Right lobe of liver (tissue), 6 donors: ENCODE measurements at places on chromosomes 5 and 9. TPM values are rescaled to one million over a fixed set of nuclear protein-coding genes. Genes with fewer than 3 reads are reported as not detected.

GRCh38 chr9:107177857-107178256, 105.2 kb upstream of the RAD23B start:
- DNase-seq, result no peak

DNA sequence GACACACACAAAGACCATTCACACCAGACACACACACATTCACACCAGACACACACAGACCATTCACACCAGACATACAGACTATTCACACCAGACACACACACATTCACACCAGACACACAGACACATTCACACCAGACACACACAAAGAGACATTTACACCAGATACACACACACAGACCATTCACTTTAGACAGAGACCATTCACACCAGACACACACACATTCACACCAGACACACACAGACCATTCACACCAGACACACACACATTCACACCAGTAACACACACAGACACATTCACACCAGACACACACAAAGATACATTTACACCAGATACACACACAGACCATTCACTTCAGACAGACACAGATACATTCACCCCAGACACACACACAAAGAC, 29.0 kb upstream of the FCN1 start:
- no peak for DNase-seq

CCDC171 gene
- 0.42 TPM for total RNA-seq

GRCh38 chr5:29992248-29992647, 1201.2 kb upstream of the CDH6 start:
- no peak for DNase-seq

GRCh38 chr5:32601623-32602295, 16.4 kb downstream of the SUB1 start:
- no peak for DNase-seq

DNA sequence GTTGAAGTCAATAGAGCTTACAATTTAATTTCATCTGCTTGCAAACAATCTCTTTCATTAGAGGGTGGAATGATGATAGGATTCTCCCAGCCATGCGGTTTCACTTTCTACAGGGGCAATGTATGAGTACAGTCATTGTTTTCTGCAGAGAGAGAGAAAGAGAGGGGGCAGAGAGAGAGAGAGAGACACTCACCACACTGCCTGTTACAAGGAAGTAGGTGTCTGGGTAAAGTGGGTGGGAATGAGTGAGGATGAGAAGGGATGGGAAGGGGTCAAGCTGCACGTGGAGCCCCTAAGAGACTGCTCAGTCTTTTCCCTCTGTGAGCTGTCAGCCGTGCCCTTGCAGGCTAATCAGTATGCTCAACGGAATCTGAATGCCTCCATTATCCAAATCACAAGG, 454.3 kb downstream of the KDM4C start:
- DNase-seq, result no peak

DNA sequence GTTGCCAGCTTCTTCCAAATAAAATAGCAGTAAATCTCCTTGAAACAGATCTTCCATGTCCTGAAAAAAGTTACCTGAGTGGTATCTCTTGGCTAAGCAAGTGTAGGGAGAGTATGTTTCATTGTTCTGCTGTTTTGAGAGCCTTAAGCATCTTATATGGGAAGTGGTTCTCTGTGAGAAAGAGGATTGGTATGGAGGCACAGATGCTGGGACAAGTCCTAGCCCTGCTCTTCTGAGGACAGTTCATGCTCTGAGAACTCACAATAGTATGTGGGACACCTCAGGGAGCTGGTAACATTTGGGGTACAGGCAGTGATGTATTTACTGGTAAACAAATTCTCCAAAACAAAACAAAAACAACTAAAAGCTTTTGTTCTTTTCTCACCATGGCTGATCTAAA, 2.0 kb downstream of the PPP3R2 start:
- DNase-seq, result no peak

DNA sequence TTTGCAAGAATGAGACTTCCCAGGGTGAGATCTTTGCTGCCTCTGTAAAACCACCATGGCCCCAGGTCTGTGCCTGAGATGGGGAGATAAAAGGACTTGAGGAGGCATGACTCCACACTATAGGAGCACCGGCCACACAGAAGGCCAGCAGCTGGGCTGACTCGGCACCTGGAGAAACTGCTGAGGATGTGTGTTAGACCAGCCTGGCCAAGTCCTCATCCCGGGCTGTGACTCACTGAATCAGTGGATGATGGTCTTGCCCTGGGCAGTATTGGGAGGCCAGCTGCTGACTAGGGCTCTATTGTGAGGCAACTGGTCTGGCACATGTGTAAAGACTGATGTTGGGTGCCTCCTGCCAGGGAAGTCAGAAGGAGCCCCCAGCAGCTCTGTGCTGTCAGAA, 286.2 kb downstream of the ACTL7B start:
- no peak for DNase-seq

KCNIP1 gene
- not detected for total RNA-seq

LECT2 gene
- 66.7 TPM for total RNA-seq

CNTFR gene
- total RNA-seq, result 4.7 TPM

RNF183 gene
- not detected for total RNA-seq

CDH12 gene
- total RNA-seq, result not detected

- no peak for DNase-seq
These were observed 114.0 kb upstream of the TBC1D2 start for GRCh38 chr9:98369471-98369870.

DNA sequence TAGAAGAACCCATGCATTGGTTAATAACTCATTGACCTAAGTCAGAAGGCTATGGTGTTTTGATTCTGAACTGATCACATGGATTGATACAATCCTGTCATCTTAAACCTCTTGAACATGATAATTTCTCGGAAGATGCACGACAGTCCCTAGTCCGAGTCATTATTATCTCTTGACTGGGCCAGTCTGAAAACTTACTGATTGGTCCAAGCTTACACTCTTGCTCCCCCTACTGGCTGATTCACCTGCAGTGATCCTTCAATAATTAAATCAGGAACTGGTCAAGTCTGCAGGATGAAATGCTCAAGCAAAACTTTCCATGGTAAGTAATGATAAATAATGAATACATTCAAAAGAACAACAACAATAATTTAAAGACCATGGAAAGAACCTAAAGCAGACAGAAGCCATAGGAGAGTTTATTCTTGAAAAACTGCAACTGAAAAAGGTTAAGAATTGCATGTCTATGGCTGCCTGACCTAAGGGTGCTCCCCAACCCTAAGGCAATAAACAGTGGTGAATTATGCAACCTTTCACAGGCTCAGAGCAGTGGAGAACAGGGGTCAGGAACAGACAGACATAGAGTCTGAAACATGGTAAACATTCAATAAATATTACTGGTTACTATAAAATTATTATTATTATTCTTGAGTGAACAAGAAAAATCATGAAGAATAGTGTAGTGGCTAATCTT, 79.3 kb downstream of the BRINP1 start:
- DNase-seq, result peak; percentile 62

SREK1 gene
- 40.5 TPM for total RNA-seq

ECPAS gene
- 42.2 TPM for total RNA-seq

- DNase-seq, result no peak
These were observed 68.5 kb downstream of the TENT4A start for GRCh38 chr5:6781716-6782115.

CREBRF gene
- 12.6 TPM for total RNA-seq

DNA sequence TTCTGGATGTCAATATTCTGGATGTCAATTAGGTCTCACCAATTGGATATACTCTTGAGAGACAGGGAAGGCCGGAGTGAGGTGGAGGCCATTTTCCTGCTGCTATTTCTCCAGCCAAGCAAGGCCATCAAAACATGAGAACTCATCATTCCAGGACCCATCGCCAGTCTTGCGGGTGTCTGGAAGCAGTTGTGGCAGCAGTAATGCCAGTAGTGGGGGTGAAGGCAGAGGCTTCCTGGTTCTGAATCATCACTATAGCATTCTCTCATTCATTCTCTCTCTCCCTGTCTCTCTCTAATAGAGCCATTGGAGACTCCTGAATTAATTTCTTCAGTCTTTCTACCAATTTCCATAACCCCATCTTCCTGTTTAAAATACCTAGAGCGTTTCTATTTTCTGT, 71.8 kb downstream of the EGFLAM start:
- no peak for DNase-seq

PRDM12 gene
- total RNA-seq, result not detected

DNA sequence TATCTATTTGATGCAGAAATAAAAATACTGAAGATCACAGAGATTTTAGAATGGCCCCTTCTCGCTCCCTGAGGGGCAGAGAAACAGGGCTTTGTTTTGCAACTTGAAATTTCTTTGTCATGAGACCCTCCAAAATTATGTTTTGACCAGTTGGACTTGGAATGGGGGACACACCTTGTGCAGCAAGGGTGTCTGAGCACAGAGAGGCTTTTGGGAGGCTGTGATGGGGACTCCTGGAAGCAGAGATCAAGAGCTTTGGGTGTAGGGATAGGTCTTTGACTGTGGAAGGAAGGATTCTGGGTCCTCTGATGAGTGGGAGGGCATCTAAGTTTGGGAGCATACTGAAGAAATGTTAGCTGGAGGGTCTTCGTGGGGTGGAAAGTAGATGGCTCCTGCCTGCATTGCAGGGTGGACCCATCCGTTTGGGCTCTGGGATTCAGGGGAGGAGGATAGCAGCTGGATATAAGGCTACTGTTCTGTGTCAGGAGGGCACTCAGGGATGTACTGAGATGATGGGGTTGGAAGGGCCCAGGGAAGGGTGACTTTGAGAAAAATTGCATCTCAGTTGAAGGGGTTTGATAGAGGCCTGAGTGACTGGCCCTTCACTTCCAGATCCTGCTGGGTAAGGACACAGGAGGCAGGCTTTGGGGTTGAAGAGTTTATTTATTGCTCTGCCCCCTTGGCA, 1.8 kb upstream of the MYORG start:
- DNase-seq, result no peak

TCERG1 gene
- 27.4 TPM for total RNA-seq

- DNase-seq, result no peak
These were observed 108.1 kb downstream of the FBXW11 start for GRCh38 chr5:171898386-171898785.

PCDHB9 gene
- 0.12 TPM for total RNA-seq

DNA sequence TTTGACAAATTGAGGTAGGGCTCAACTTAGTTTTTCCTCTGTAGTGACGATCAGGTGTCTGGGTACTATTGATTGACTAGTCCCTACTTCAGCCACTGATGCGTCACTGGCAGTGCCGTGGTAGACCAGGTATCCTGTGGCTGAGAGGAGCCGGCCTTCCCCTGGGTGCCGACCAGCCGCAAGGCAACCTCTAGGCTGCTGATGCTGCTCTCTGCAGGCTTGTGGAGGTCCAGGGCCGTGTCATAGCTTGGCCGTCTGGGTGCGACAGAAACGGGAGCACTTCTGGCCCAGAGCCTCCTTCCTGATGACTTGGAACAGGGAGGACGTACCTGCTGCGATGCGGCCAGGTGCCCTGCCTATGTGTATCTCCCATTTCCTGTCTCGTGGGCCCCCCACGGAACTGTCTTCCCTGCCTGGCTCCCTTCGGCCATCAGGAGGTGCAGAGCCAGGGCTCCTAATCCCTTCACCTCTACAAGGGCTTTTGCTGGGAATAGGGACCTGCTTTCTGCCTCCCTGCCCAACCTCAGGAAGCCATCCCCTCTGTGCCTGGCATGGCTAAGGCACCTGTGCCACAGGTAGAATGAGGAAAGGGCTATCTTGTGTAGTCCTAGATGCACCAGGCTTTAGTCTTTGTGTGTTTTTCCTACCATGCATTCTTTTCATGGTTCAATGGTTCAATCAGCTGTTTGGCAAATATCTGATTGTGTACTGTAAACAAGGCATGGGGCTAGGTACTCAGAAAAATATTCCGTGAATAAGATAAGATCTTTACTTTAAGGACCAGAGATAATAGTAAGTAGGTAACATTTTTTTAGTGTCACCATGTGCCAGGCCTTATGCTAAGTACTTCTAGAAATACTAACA, 44.6 kb downstream of the MVB12B start:
- no peak for DNase-seq

BSPRY gene
- 0.83 TPM for total RNA-seq

- no peak for DNase-seq
These were observed 599.6 kb downstream of the CCDC171 start for GRCh38 chr9:16152276-16153101.

GRCh38 chr9:81113453-81114124, 575.8 kb downstream of the TLE1 start:
- no peak for DNase-seq

ALDH1A1 gene
- 388 TPM for total RNA-seq

GRCh38 chr5:172769342-172769615, 1.7 kb downstream of the DUSP1 start:
- DNase-seq, result no peak
